Stimulated activated CD8-positive, alpha-beta memory T cell treated with anti-CD3 and anti-CD28 coated beads, Interleukin-12 subunit alpha, Interleukin-12 subunit beta, amount 100 ng/mL, for 4 hours (primary cell): ENCODE measurements at places on chromosomes 13 and 19.

DNA sequence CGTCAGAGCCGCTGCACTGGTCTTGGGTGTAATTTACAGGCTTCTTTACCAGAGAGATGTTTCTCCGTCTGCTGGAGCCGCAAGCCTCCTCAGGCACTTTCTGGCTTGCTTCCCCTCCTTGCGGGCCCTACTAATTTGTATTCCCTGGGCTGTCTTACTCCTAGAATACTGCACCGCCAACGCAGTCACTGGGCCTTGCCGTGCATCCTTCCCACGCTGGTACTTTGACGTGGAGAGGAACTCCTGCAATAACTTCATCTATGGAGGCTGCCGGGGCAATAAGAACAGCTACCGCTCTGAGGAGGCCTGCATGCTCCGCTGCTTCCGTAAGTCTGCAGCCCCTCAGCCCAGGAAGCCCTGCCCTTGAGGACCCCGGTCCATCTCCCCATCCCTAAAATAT, 14.1 kb upstream of the C19orf33 start:
- no peak for DNase-seq

DNA sequence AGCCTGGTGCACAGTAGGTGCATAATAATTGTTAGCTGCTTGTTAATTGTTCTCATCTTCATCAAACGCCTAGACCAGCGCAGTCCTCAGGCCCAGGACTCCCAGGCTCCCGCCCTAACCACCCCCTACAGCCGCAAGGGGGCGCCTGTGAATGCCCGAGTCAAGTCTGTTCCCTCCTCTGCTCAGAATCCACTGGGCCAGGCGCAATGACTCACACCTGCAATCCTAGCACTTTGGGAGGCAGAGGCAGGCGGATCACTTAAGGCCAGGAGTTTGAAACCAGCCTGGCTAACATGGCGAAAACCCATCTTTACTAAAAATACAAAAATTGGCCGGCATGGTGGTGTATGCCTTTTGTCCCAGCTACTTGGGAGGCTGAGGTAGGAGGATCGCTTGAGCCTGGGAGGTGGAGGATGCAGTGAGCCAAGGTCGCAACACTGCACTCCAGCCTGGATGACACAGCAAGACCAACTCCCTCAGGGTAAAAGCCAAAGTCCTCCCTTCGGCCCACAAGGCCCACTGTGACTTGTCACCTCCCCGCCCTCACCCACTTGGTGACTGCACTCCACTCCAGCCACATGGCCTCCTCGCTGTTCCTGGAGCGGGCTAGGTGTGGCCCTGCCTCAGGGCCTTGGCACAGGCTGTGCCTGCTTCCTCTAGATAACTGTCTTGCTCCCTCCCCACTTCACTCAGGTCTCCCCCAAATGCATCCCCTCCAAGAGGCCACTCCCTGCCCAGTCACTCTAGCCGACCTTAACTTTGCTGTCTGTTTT, 9.1 kb downstream of the ZNF653 start:
- peak; percentile 27 for DNase-seq

DNA sequence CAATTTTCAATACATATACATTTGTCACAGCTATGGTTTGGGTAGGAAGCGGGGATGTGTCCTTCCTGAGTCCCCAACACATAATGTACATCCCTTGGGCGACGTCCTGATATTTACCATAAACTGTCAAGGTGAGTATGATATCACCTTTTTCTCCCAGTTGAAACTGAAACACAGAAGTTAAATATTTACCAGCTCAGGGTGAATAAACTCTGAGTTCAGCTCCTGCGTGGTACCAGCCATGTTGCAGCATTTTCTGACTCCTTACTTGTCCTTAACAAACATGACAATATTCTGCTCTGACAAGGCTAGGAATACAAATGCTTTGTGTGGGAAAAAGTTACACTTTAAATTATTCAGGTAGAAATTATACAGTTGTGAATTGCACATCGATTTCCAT, 294.2 kb downstream of the TEX29 start:
- DNase-seq, result no peak

DNA sequence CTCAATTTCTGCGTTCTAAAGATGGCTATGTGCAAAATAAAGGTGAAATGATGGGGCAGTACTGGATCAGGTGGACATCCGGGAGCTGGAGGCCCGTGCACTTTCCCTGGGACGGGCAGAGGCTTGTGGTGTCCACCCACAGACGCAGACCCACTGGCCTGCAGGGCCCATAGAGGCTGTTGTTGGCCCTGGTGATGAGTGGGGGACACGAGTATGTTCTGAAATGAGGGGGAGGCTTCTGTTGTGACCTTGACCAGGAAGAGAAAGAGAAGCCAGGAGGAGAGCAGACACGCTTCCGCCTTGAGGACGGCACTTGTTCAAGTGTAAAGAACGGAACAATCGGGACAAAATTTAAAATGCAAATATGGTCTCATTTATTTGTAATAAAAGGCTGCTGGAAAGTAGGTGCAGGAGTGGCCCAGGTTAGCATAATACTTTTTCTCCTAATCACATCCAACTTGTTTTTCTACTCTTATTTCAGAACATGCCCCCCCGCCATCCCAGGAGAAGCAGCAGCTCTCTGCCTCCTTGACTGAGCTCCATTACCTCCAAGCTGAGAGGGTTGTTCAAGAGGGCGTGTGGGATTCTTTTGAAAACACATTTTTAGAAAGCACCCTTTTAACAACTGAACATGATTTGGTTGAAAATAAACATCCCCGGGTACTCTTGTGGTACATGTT, 27.1 kb downstream of the ATP11A start:
- DNase-seq, result no peak
